ENCODE measurements at places on chromosomes 7 and 10. TPM values are rescaled to one million over a fixed set of nuclear protein-coding genes. Genes with fewer than 3 reads are reported as not detected.

The FOXI2 gene
- not detected for total RNA-seq

The DNAJC1 gene
- total RNA-seq = 28.1 TPM

The ZNF138 gene
- total RNA-seq = 11.7 TPM

The TFEC gene
- 0.20 TPM for total RNA-seq

The SOSTDC1 gene
- total RNA-seq = not detected

The GIMAP6 gene
- 118 TPM for total RNA-seq

The ELOVL3 gene
- total RNA-seq = not detected

Measured in activated naive CD4-positive, alpha-beta T cell treated with anti-CD3 and anti-CD28 coated beads, Interleukin-2, amount 10 ng/mL, durations not matched to agents 5 hours and 36 hours (primary cell).